ENCODE measurements at places on chromosomes 4 and X. TPM values are rescaled to one million over a fixed set of nuclear protein-coding genes. Genes with fewer than 3 reads are reported as not detected.

DNA sequence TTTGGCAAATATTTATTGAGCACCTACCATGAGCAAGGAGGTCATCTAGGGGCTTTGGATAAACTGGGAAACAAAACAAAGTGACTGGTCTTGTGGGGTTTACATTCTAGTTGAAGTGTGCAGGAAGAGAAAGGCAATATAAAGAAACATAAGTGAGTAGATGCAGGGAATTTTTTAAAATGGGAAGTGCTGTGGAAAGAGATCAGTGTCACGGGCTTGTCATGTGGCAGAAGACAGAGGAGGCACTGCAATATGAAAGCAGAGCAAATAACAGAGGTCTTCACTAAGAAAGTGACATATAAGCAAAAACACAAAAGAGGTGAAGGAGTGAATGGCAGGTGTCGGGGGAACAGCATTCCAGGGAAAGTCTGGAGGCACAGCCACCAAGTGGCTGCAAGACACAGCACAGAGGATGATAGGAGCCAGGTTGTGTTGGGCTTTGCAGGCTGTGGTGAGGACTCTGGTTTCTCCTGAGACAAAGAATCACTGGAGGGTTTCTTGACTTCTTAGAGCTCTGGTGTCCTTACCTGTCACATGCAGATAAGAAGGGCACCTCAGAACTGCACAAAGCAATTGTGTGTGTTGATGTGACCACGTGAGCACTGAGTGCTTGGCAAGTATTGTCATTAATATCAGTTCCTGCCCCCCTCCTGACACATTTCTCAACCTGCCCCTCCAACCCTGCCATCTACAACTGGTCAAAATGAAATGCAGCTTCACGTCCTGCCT, 143.5 kb downstream of the TSPAN5 start:
- no peaks in the 10 kb centered on the region for H3K36me3 ChIP-seq
- no peak overlapping the region for H3K4me3 ChIP-seq
- H3K27ac ChIP-seq: no peak overlapping the region
- H3K4me1 ChIP-seq: no peaks in the 10 kb centered on the region
- H3K27me3 ChIP-seq: no peaks in the 10 kb centered on the region

DNA sequence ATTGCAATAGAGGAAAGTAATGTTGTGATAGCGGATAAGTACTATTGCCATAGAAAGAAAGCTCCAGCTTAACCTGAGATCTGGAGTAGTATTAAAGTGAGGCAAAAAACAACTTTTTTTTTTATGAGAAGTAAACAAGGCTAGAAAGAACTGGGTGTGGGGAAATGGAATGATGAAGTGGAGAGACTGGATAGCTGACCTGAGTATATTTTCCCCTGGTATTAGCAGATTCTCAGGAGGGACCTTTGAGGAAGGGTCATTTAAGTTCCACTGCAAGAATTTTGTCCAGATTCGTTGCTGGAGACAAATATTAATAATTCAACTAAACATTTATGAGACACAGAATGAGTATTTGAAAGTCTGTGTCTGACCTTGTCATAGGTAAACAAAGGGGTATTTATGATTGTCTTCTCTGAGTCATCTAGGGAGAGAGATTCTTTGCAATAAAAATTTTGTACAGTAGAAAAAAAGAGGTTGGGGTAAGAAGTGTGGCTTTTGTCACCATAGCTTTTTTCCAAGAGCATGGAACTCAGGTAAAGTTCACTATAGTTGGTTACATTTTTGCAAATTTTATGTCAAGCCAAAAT, 2095.9 kb downstream of the ARAP2 start:
- H3K4me1 ChIP-seq: no peaks in the 10 kb centered on the region
- no peaks in the 10 kb centered on the region for H3K27me3 ChIP-seq
- no peaks in the 10 kb centered on the region for H3K36me3 ChIP-seq
- H3K4me3 ChIP-seq: no peak overlapping the region
- DNase-seq: no peak

GRCh38 chr4:4624276-4624897, 82.5 kb upstream of the STX18 start:
- no peak for DNase-seq
- H3K36me3 ChIP-seq: no peaks in the 10 kb centered on the region
- no peak overlapping the region for H3K27ac ChIP-seq
- no peaks in the 10 kb centered on the region for H3K4me1 ChIP-seq
- no peak overlapping the region for H3K4me3 ChIP-seq
- no peaks in the 10 kb centered on the region for H3K27me3 ChIP-seq

DNA sequence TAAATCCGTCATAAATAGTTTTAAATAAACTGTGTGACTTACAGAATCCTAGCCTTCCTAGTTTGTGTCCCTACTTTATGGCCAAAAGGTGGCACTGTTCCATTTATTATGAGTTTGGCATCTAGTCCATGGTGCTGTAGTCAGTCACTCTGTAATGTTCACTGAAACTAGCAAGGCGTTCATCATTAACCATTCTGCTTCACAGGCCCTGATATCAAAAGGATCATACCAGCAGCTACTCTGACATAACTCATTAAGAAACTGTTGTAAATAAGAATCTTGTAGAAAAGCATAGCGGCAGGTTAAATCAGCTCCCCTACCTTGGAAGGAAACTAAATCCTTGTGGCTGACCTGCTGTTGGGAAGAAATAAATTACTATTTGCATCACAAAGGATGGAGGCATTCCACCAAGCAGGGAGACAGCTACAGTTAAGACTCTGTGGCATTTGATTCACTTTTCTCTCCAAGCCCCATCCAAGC, 919.6 kb upstream of the DIAPH2 start:
- no peaks in the 10 kb centered on the region for H3K4me1 ChIP-seq
- H3K4me3 ChIP-seq: no peak overlapping the region
- H3K27me3 ChIP-seq: no peaks in the 10 kb centered on the region

GRCh38 chr4:32462944-32463343, 1742.8 kb downstream of the PCDH7 start:
- H3K4me3 ChIP-seq: no peak overlapping the region
- H3K36me3 ChIP-seq: no peaks in the 10 kb centered on the region
- no peak for DNase-seq
- H3K27ac ChIP-seq: no peak overlapping the region
- H3K27me3 ChIP-seq: no peaks in the 10 kb centered on the region

GRCh38 chr4:184446132-184446658, 28.2 kb downstream of the IRF2 start:
- no peaks in the 10 kb centered on the region for H3K27me3 ChIP-seq
- DNase-seq: no peak
- peaks cover 2% of the 10 kb centered on the region for H3K36me3 ChIP-seq
- peaks cover 4% of the 10 kb centered on the region for H3K4me1 ChIP-seq

DNA sequence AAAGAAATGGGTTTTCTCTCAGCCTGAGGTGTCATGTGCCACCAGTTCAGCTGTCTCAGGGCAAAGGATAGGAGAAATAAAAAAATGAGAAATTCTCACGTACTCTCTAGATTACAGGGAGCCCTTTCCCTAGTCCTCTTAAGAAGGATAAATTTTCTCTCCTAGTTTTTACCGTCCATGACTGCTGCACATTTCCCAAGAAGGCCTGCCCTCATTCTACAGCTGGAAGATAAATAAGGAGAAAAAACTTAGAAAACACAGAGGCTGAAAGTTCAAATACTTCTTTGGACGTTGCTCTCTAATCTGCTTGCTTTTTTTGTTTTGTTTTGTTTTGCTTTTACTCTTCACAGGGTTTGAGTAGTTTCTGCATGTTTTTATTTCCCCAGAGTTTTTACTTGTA, 211.9 kb downstream of the DCAF12L2 start:
- no peak for DNase-seq
- H3K4me1 ChIP-seq: no peaks in the 10 kb centered on the region
- no peak overlapping the region for H3K4me3 ChIP-seq
- H3K36me3 ChIP-seq: no peaks in the 10 kb centered on the region

- H3K27ac ChIP-seq: no peak overlapping the region
- no peaks in the 10 kb centered on the region for H3K4me1 ChIP-seq
- no peaks in the 10 kb centered on the region for H3K36me3 ChIP-seq
- H3K27me3 ChIP-seq: no peaks in the 10 kb centered on the region
- DNase-seq: no peak
These were observed 249.6 kb downstream of the OPHN1 start for GRCh38 chrX:68183612-68184214.

- H3K27me3 ChIP-seq: no peaks in the 10 kb centered on the region
- H3K4me3 ChIP-seq: no peak overlapping the region
- no peaks in the 10 kb centered on the region for H3K36me3 ChIP-seq
- DNase-seq: no peak
- no peak overlapping the region for H3K27ac ChIP-seq
These were observed 90.5 kb upstream of the ZNF827 start for GRCh38 chr4:146029147-146029546.

DNA sequence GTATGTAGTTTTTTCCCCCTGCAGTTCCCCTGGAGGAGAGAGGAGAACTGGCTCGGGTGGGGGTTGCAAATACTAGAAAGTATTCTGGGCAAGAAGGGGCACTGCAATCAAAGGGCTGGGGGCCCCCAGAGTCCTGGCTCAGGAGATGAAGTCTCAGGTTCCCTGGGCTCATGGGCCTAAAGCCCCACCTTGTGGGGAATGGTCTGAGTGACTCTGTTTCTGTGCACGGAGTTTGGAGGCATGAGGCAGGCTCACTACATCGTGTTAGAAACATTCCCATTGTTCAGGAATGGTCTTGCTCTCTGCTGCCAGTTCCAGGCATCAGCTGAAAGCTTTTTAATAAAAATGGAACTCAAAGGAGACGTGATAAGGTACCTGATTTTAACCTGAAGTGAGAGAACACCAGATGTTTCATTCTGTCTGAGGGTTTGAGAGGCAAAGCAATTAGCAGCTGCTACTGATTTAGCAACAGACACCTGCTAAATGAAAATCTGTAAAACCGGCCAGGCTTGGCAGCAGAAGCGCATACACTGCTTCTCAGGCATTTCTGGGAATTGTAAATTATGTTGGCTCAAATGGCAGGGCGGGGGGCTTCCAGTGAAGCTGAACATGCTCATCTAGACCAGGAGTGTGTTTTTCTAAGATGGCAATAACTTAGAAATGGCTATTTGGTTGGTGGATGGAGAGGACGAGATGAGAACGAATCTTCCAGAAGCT, 122.7 kb downstream of the TMEM164 start:
- no peak for DNase-seq
- H3K36me3 ChIP-seq: no peaks in the 10 kb centered on the region
- H3K27ac ChIP-seq: no peak overlapping the region
- no peak overlapping the region for H3K4me3 ChIP-seq
- H3K4me1 ChIP-seq: no peaks in the 10 kb centered on the region

DNA sequence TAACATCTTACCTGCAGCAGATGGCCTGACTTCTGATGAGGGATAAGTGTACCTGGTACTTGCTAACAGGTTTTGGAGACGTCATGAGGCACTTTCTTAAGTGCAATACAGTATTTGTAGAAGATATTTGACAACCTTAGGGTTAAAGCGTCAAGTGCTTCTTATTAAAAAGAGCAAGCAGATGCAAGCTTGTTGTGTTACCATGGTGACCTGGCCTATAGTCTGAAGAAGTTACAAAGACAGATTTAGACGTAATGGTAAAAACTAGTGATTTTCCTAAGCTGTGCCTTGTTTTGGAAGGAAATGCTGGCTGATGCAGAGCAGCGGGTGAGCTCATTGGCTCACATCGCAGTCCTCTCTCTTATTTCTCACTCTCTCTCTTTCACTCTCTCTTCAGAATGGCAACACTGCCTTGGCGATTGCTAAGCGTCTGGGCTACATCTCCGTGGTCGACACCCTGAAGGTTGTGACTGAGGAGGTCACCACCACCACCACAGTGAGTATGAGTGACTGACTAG, 243.6 kb downstream of the ANK2 start:
- no peak overlapping the region for H3K27ac ChIP-seq
- no peaks in the 10 kb centered on the region for H3K27me3 ChIP-seq
- no peaks in the 10 kb centered on the region for H3K36me3 ChIP-seq
- peak; percentile 46 for DNase-seq
- no peaks in the 10 kb centered on the region for H3K4me1 ChIP-seq
- peak overlapping the region; percentile 78 for H3K4me3 ChIP-seq

DNA sequence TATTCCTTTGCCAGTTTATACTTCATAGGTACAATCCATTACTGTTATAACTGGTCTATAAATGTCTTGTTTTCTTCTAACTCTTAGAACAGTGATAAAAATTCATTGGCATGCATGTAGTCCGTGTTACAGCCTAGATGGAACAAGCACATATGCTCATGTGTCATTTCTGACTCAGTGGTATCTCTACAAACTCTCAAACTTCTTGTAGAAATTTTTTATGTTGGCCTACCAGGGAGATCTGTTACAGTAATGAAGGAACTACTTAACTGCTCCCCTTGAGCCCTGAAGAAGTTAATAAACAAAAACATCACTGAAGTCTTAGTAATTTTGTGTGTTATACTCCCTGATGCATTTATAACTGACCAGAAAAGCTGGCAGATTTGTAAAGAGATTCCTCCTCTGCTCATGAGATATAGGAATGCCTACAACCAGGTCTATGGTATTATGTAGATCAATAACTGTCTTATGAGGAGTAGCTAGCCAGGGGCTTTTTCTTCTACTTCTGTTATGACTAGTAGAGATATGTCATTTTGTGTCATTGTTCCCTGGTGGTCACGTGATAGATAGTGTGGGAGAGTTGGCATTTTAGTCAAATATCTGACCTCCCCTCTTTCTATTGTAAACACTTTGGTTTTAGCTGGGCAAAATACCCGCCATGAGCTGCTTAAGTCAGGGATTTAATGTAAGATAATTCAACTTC, 53.7 kb upstream of the FAAH2 start:
- H3K36me3 ChIP-seq: no peaks in the 10 kb centered on the region
- no peak overlapping the region for H3K27ac ChIP-seq
- no peaks in the 10 kb centered on the region for H3K27me3 ChIP-seq
- no peak overlapping the region for H3K4me3 ChIP-seq

DNA sequence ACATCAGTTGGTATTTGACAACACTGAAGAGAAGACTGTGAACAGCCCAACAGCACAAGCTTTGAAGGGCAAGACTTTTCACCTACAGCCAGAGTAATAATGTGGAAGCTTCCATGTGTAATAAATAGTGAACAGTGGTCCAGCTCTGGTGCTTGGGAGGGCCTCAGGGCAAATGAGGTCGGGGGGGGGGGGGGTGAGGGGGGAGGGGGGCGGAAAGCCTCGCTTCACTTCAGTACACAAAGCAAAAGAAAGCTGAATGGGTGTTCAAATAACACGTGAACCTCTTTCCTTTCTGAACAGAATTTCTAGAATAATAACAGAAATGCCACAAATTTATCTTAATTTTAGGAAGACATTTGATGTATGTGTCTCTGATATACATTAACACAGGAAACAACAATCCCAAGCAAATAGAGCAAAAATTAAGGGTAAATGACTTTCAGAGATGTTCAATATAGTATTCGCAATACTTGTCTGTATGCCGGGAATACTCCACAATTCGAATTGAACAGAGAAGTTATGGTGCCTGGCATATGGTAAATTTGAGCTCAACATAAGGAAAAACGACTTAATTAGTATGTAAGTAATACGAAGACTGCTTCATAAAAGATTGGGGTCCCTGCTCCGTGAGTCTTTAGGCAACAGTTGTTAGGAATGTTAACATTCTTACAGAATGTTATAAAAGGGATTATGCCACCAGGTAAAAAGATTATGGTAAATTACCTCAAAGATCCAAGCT, 92.6 kb downstream of the FRYL start:
- H3K36me3 ChIP-seq: no peaks in the 10 kb centered on the region
- H3K27ac ChIP-seq: no peak overlapping the region
- no peak for DNase-seq
- H3K4me1 ChIP-seq: no peaks in the 10 kb centered on the region
- H3K4me3 ChIP-seq: no peak overlapping the region

- no peaks in the 10 kb centered on the region for H3K27me3 ChIP-seq
- no peak overlapping the region for H3K4me3 ChIP-seq
- DNase-seq: no peak
- H3K4me1 ChIP-seq: no peaks in the 10 kb centered on the region
- H3K27ac ChIP-seq: no peak overlapping the region
These were observed 454.1 kb upstream of the CXorf51B start for GRCh38 chrX:146355440-146355839.

The SLBP gene
- 25.1 TPM for total RNA-seq

The DUSP9 gene
- total RNA-seq: not detected

The RBM46 gene
- not detected for total RNA-seq

The TECRL gene
- not detected for total RNA-seq

The S100G gene
- total RNA-seq: not detected

The DUSP21 gene
- not detected for total RNA-seq
